ENCODE measurements at places on chromosomes 7 and 10.

GRCh38 chr7:99019523-99020412 is 124.1 kb downstream of the SMURF1 start:
- no peak for DNase-seq

DNA sequence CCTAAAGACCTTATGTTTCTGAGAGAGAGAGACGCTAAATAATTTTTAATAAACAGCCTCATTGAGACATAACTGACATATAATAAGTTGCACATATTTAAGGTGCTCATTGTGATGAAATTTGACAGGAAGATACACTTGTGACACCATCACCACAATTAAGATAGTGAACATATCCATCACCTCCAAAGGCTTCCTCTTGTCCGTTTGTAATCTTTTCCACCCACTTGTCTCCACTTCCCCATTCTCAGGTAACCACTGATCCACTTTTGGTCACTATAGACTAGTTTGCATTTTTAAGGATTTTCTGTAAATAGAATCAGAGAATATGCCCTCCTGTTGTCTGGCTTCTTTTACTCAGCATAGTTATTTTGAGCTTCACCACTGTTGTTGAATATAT is 195.1 kb upstream of the WDR11 start:
- no peak for DNase-seq

DNA sequence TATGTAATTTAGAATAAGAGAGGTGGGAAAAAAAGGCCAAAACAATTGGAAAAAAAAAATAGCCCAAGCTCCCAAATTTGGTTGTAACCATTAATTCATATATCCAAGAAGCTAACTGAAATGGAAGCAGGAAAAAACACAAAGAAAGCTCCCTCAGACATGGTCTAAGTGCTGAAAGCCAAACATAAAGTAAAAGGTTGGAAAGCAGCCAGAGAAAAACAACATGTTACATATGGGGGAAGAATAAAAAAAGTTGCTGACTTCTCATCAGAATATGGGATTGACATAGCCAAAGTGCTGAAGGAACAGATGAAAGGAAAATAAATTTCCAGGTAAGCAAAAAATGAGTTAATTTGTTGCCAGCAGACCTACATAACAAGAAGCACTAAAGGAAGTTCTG is 40.3 kb downstream of the PDZD8 start:
- no peak for DNase-seq

GRCh38 chr7:65968256-65969185 is 13.5 kb downstream of the GUSB start:
- no peak for DNase-seq

DNA sequence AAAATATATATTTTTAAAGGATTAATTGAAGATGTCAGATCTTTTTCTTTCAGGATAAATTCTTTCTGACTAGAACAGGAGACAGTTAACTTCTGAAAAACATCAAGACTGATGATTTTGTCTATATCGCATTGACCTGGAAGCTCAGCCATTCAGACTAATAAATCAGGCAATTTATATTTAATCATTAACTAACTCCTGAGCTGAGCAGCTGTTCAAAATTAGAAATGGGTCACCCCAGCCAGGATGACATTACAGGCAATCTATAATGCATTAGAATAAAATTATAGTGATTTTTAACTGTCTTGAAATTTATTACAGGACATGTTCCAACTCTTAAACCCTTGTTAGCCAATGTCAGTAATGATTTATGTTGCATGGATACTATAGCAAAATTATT is 139.9 kb downstream of the CDCA7L start:
- DNase-seq = no peak

GRCh38 chr10:70190581-70190980 is 20.3 kb upstream of the SAR1A start:
- DNase-seq = no peak

GRCh38 chr10:126049759-126050700 is 153.7 kb downstream of the FANK1 start:
- no peak for DNase-seq

GRCh38 chr7:38685851-38686250 is 54.7 kb upstream of the AMPH start:
- DNase-seq = no peak

DNA sequence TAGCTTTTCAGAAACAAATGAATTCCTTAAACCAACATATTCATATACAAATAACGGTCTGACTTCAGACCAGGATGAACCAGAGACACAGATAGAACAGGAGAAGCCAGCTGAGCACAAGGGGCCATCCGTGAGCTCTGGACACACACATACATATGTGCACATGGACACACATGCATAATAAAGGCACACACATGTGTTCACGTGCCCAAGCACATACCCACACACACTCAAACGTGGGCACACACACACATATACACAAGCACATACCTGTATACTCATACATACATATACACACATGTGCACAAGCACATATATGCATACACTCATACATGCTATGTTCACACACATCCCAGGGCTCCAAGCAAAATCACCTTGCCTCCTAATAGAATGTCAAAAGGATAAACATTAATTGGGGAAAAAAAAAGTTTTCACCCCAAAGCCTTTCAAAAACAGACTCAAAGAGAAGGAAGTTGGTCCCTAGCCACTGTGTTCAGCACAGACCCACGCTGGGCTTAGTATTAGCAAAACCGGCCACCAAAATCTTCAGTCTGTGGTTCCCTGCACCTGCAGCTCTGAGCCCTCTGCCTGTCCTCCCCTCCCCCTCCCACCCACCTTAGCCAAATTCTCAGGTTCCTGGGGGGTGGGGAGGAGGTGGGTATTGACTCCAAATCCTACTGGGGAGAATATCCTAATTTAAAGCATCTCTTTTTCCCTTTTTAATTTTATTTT is 100.4 kb upstream of the MACROH2A2 start:
- no peak for DNase-seq
